Stimulated activated CD4-positive, alpha-beta T cell treated with anti-CD3 and anti-CD28 coated beads, Interleukin-4, amount 100 ng/mL, for 1 hour (primary cell): ENCODE measurements at places on chromosomes 16 and 17.

GRCh38 chr17:8953156-8953885 lies 12.2 kb downstream of the PIK3R5 start:
- DNase-seq: no peak

GRCh38 chr17:3978421-3979289 lies 14.4 kb upstream of the ATP2A3 start:
- no peak for DNase-seq

DNA sequence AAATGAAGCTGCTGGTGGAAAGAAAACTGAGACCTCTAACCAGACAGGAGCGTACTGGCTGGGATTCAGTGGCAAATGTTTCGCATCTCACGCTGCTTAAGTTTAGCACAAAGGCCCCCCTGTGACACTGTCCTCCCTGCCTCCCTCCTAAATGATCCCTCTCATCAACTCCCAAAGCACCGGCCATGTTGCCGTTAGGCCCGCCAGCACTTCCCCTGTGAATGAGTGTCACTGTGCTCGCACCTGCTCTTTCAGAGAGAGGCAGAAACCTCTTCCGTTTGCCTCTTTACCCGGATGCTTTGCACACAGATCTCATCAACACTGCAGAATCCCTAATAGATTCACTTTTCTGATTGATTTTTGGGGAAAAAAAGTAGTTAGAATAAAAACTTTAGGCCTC lies 26.5 kb downstream of the MBTPS1 start:
- no peak for DNase-seq

DNA sequence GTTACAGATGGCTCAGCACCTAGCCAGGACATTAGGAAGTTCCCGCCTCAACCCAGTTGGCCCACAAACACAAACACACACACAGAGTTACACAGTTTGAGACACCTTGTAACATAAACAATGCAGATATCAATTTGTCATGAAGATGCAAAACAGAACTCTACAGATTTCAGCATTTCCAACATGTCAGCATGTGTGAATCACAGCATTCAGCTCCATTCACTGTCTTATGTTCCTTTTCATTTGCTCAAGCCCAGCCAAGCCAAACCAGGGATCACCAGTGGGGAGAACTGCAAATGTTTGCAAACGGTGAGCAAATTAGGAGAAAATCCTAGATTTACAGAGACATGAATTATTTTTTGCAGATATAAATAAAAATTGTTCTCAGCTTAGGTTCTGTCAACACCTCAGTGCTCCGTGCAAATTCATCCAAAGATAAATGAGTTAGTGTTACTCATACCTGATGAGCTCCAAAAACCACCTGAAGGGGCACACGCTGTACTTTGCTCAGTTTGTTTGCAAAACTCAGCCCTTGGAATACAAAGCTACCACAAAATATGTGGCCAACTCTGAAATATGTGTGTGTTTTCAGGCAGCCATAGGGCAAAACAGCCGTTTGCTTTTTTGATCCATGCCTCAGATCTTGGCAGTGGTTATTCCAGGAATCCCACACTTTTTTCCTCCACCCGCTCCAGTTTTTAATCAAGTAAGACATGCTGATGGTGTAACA lies 16.3 kb upstream of the COX10 start:
- DNase-seq: no peak

- DNase-seq: no peak
These were observed 8.2 kb upstream of the PVALEF start for GRCh38 chr17:81156866-81157805.

DNA sequence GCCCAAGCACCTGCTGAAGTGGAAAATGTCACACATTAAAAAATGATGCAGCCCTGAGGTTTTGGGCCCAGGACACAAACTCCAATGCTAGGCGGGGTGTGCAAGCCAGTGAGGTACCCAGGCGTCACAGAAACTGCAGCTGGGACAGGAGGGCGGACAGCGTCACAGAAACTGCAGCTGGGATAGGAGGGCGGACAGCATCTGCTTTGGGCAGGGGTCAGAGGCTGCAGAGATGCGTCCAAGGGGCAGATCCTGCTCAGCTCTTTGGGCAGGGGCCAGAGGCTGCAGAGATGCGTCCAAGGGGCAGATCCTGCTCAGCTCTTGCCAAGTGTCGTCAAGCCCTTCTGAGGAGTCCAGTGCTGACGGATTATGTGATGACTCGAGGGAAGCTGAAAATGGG lies 43.9 kb upstream of the RCVRN start:
- no peak for DNase-seq

DNA sequence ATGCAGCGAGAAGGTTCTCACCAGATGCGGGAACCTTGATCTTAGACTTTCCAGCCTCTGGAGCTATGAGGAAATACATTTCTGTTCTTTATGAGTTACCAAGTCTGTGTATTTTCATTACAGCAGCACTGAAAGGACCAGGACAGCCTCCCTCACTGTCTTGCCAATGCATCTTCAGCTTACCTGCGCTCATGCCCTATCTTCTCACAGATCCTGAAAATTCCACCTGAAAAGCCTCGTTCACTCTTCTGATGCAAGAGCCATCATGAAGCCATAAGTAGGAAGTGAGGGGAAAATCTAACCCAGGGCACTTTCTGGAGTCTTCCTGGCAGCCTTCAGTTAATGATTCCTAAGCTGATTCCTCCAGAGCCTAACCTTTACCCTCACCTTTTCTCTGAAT lies 194.0 kb downstream of the SALL1 start:
- DNase-seq: no peak

GRCh38 chr16:12120217-12120981 lies 143.9 kb downstream of the SNX29 start:
- DNase-seq: no peak

- no peak for DNase-seq
These were observed 5.8 kb upstream of the MRPL58 start for GRCh38 chr17:75006653-75007052.

- DNase-seq: no peak
These were observed 399.8 kb downstream of the SLC39A11 start for GRCh38 chr17:72692676-72693075.
